ENCODE measurements at places on chromosomes 16 and 17.

- DNase-seq: no peak
These were observed 36.2 kb downstream of the USP10 start for GRCh38 chr16:84735849-84736586.

GRCh38 chr16:58032710-58033293 is 7.2 kb downstream of the MMP15 start:
- no peak for DNase-seq

GRCh38 chr17:38352245-38353085 is 821 bp downstream of the SOCS7 start:
- DNase-seq: no peak

GRCh38 chr16:2475413-2476344 is 752 bp downstream of the TBC1D24 start:
- DNase-seq: no peak

DNA sequence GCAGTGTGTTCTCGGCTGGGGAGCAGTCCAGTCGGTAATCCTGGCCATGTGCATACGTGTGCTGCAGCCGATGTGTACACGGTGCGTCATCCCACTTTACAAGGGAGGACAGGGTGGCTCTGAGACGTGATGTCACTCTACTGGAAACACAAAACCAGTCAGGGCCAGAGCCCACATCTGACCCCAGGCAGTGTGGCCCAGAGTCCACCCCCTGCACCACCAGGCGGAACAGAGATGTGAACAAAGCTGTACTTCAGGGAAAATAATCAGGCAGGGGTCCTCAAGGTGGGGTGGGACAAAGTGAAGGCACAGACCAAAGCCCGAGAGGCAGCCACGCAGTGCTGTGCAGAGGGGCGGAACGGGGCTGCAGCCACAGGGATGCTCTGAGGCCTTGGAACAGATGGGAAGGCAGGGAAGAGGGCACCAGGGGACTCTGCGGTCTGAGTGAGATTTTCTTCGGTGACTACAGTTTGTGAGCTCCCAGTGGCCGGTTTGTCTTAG is 181.5 kb downstream of the ZNF423 start:
- no peak for DNase-seq

DNA sequence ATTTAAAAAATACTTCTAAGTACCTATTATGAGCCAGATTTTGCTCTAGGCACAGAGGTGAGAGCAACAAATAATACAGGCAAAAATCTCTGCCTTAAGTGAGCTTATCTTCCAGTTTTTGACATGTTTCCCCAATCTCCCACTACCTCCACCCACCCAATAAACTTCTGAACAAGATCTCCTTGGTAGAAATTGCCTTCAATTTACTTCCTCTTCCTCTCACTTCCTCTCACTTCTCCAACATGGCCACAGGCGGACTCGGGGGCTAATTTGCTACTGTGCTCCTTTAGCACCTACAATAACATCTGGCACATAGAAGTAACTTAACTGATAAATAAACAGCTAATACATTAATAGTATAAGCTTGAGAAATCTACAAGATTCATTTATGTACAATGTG is 82.6 kb downstream of the CACNG1 start:
- no peak for DNase-seq

DNA sequence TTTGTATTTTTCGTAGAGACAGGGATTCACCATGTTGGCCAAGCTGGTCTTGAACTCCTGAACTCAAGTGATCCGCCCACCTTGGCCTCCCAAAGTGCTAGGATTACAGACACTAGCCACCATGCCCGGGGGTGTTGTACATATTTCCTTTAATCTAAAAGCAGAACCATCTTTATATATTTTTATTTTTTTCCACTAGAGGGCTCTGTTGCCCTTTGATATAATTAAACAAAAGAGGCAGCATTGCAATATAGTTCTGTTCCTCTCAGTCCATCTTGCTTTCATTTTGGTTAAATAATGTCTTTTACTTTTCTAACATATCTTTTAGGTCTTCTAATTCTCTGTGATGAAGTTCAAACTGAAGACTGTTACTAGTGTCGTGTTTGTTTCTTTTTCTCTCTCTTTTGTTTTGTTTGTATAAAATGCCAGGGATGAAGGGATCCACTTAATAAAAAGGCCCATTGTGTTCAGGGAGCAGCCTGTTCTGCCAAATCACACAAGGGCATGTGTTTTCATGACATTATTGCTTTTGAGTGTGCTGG is 23.4 kb downstream of the WWOX start:
- no peak for DNase-seq

- no peak for DNase-seq
These were observed 37.5 kb downstream of the ADCY7 start for GRCh38 chr16:50303605-50304466.

- no peak for DNase-seq
These were observed 55.1 kb downstream of the KSR1 start for GRCh38 chr17:27511168-27511883.

GRCh38 chr16:86398622-86399021 is 111.7 kb upstream of the FOXF1 start:
- DNase-seq: no peak

DNA sequence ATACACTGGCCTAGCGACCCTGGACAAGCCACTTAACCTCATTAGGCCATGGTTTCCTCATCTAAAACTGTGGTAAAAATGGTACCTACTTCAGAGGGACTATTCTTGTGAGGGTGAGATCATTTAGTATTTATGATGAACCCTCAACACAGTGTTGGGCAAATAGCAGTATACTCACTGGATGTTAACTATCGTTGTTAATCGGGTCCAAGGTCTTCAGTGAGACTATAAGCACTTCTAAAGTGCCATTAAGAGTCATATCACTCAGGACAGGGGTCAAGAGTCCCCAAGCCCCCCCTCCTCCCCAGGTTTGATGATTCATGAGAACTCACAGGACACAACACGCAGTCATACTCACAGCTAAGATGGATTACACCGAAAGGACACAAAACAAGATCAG is 11.0 kb downstream of the TK2 start:
- DNase-seq: no peak

DNA sequence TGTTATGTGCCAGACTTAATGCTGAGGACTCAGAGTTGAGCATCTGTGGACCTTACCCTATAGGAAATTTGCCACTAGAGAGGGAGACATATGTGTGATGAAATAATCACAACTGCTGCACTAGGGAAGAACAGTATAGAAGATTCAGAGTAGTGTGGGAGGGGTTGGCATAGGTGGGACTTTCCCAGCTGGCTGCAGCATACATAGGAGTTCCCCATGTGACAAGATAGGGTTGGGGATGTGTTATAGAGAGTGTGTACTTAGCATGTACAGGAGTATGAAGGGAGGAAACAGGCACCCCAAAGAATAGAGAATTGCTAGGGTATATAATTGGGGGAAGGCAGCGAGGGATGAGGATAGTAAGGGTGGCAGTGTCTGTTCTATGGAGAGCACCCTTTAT is 2.9 kb downstream of the NUP93 start:
- DNase-seq: no peak

DNA sequence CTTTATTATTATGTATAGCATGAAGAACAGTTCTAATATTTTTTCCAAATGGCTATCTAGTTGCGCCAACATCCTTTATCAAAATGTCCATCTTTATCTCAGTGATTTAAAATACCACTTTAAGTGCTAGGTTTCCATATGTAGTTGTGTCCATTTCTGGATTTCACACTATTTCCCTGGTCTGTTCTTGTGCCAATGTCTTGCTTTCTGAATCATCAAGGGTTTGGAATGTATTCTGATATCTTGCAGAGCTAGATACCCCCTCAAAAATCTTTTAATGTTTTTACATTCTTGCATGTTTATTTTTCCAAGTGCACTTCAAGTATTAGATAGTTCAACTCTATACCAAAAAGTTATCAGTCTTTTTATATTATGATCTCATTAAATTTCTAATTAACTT is 14.3 kb downstream of the MBTD1 start:
- no peak for DNase-seq

DNA sequence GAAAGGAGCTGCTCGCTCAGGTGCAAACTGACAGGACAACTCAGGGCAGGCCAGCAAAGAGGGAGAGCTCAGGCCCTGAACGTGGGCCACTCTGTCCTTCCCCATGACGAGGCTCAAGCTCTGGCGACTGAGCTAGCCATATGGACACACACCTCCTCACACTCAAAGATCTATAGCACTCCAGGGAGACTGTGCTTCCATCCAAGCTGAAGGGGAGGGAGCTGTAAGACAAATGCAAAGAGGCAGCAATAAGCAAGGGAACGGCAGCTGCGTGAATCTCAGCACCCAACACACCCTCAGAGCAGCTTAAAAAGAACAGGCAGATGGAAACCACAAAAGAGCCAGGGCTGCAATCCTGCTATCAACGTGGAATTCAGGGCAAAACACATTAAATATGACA is 13.5 kb downstream of the NUDT16L1 start:
- no peak for DNase-seq

- no peak for DNase-seq
These were observed 375.7 kb upstream of the DYNLRB2 start for GRCh38 chr16:80164966-80165550.

DNA sequence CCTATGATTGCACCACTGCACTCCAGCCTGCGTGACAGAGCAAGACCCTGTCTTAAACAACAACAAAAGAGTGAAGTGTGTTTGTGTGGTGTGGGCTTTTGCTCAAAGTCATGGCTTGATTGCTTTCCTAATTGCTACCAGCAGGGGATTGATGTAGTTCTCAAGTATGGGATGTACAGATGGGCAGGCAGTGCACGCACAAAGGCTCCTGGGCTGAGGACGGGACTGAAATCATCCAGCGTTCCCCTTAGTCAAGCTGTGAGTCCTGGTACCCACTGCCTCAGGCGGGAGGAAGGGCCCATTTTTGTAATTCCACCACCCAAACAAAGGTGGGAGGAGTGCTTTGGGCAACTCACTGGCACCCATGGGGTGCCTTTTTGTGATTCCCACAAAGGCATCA is 47.3 kb downstream of the GDE1 start:
- DNase-seq: no peak

DNA sequence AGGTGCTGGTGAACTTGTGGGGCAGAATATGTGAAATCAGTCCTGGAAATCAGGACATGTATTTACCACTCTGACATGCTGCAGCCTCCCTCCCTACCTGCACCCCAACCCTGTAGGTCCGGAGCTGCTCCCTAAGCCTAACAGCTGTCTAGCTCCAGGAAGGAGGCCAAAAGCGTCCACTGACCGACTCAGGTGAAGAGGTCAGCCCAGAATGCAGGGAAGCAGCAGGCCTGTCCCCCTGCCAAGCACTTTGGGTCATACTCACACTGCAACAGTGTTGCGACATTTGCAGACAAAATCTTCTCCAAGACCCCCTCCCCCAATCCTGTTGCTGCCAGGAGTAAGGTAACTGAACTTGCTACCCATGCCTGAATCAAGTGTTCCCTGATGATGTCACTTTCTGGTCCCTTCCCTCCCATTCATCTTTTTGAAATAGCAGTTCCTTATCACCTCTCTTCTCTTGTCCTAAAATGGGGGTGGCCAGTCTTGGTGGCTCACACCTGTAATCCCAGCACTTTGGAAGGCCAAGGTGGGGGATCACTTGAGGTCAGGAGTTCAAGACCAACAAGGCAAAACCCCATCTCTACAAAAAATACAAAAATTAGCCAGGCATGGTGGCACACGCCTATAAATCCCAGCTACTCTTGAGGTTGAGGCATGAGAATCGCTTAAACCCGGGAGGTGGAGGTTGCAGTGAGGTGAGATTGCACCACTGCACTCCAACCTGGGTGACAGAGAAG is 1.3 kb upstream of the ACLY start:
- no peak for DNase-seq

- no peak for DNase-seq
These were observed 57.9 kb upstream of the PLCG2 start for GRCh38 chr16:81720973-81721906.

- DNase-seq: no peak
These were observed 23.0 kb downstream of the METTL22 start for GRCh38 chr16:8644211-8645140.

Measured in NCI-H187 (cell line).